ENCODE measurements at places on chromosomes 11 and 22.

GRCh38 chr11:43908683-43909082 is 28.1 kb downstream of the ALKBH3 start:
- DNase-seq = no peak

- no peak for DNase-seq
Observed at GRCh38 chr22:20380486-20380885, 13.5 kb upstream of the ZNF74 start.

DNA sequence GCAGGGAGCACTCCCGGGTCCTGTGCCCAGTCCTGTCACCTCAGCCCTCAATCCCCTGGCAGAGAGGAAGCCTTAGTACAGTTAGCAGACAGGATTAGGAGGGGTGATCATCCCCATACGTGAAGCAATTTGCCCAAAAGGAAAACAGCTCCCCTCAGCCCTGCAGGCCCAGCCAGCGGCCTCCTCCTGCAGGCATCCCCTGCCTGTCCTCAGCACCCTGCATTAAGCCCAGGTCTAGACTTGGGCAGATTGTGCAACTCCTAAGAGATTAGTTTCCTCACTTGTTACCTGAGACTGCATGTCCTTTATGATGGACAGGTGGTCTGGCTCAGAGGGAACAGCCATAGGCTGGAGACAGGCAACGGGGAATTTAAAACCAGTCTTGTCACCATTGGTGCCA is 95.5 kb upstream of the TMEM45B start:
- DNase-seq = no peak

- no peak for DNase-seq
Observed at GRCh38 chr11:30617762-30618161, 31.6 kb upstream of the MPPED2 start.

DNA sequence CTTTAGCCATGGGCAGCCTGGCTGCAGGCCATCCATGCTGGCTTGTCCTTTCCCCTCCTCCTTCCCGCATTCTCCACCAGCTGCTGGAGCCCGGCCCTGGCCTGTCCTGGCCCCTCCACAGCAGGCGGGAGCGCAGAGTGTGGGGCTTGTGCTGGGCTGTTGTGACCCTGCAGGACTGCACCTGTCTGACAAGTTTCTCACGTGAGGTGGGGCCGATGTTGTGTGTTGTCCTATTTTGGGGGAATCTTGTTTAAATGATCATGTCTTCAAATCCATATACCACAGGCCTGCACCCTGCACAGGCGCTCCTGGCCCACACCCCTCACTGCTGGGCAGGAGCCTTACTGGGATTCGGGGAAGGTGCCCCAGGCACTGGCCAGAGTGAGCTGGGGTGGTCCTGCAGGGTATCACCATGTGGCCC is 30.4 kb downstream of the TBC1D22A start:
- no peak for DNase-seq

GRCh38 chr11:121566279-121567168 is 113.8 kb upstream of the SORL1-AS1 start:
- DNase-seq = no peak

DNA sequence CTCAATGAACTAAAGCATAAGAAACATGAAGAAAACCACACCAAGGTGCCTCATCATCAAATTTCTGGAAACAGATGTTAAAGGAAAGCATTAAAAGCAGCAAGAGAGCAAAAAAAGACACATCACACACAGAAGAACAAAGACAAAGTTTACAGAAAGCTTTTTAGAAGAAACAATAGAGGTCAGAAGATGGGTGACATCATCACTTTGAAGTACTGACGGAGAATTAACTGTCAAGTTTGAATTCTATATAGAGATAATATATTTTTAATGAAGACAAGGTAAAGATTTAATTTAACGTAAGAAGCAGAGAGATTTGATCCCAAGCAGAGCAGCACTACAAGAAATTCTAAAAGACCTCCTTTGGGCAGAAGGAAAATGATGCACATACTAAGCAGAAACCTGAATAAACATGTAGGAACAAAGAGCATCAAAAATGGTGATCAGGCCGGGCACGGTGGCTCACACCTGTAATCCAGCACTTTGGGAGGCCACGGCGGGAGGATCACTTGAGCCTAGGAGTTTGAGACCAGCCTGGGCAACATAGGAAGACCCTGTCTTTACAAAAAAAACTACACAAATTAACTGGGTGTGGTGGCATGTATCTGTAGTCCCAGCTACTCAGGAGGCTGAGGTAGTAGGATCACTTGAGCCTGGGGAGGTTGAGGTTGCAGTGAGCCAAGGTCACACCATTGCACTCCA is 63.3 kb upstream of the RTL6 start:
- DNase-seq = no peak

DNA sequence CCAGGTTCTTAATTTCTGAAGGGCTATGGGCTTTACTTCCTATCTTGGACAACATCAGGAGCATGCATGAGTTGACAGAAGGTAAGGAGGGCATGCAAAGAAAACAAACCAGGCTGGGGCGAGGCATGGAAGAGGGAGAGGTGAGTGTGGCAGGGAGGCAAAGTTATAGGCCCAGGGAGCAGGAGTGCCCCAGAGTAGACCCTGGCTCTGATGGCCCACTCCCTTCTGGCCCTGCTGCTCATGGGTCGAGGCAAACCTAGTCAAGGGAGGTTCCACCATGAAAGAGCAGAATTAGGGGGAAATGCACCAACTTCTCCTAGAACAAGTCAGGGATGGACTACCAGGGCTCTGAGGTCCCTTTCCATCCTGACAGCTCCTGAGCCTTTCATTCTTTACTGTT is 10.2 kb downstream of the CHRNA10 start:
- no peak for DNase-seq

- peak; percentile 94 for DNase-seq
Observed at GRCh38 chr11:118180300-118180703, 3.9 kb upstream of the SCN2B start.

- DNase-seq = no peak
Observed at GRCh38 chr11:24246715-24247114, 250.1 kb upstream of the LUZP2 start.

GRCh38 chr22:27715106-27715505 is 86.5 kb downstream of the MN1 start:
- DNase-seq = peak; percentile 94

- DNase-seq = no peak
Observed at GRCh38 chr11:61499816-61500491, 8.6 kb upstream of the LRRC10B start.

DNA sequence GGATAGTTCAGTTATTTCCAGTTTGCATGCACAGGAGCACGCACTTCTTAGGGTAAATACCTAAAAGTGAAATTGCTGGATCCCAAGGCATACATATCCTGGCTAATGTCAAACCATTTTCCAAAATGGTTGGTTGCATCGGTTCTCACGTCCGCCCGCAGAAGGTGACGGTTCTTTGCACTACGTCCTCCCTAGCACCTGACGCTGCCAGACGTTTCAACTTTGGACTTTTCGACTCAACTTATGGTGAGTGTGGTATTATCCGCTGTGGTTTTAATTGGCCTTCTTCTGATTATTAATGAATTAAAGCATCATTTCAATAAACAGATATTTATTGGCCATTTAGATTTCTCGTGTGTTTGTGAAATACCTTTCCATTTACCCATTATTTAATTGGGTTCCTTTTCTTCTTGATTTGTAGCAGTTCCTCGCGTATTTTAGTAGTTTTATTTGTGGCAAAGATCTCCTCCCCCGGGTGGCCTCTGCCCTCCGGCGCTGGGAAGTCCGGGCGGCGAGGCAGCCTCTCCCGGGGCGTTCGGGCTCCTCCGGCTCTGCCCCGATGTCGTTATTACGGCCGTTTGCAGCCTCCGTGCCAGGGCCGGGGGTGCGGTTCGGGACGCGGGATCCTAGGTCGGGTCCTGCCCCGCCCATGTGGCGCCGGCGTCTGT is at the start of gene JHY:
JHY (plus strand) TSS at position 571 of the 668 bp plus-strand sequence. CDS start 3,091 bp downstream, outside the sequence.
- no peak for DNase-seq

GRCh38 chr22:45441138-45441537 is 27.6 kb downstream of the RIBC2 start:
- DNase-seq = no peak

GRCh38 chr11:77127920-77128691 is at the start of gene MYO7A:
Gene MYO7A, plus strand, starts transcription at chr11:77128246. Its CDS starts 2,389 bp downstream, at chr11:77130635.
- DNase-seq = peak; percentile 69

- DNase-seq = no peak
Observed at GRCh38 chr11:75633409-75634066, 35.3 kb downstream of the MAP6 start.

- DNase-seq = no peak
Observed at GRCh38 chr11:128359515-128359914, 227.8 kb downstream of the ETS1 start.

GRCh38 chr11:46560300-46560991 is 33.4 kb downstream of the AMBRA1 start:
- peak; percentile 16 for DNase-seq

- no peak for DNase-seq
Observed at GRCh38 chr11:90344546-90344945, 121.7 kb upstream of the CHORDC1 start.

DNA sequence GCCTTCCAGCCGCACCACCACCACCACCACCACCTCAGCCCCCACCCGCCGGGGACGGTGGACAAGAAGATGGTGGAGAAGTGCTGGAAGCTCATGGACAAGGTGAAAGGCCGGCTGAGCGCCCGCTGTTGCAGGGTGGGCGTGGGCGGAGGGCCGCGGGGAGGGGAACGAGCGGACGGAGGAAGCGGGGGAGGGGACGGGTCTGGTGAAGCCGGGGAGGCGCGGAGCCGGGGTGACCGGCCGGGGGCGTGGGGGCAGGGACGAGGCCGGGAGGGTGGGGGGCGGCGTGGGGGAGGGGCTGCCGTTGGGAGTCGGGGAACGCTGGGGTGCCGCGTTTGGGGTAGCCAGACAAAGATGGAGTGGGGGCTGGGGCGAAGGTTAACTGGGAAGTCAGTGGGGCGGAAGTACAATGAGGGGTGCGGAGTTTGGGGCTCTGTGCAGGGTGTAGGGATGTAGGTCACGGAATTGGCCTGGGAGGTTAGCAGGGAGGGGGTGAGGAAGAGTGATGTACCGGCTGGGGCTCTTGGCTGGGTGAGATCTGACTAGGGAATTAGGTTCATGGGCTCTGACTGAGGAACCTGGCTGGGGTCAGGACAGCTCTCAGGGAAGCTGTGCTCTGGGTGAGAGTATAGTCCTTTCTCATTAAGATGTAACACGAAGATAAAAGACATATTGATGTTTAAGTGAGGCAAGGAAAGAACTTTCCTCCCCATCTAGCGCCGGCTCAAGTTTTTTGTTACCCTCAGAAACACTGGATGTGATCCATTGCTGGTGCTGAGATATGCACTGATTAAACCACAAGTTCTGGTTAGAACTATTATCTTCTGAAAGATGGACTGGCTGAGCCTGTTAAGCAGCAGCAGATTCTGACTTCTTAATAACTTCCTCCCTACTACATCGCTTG is 624 bp downstream of the CBL start:
- peak; percentile 22 for DNase-seq

GRCh38 chr11:67117176-67117575 is 1.9 kb upstream of the KDM2A start:
- no peak for DNase-seq

DNA sequence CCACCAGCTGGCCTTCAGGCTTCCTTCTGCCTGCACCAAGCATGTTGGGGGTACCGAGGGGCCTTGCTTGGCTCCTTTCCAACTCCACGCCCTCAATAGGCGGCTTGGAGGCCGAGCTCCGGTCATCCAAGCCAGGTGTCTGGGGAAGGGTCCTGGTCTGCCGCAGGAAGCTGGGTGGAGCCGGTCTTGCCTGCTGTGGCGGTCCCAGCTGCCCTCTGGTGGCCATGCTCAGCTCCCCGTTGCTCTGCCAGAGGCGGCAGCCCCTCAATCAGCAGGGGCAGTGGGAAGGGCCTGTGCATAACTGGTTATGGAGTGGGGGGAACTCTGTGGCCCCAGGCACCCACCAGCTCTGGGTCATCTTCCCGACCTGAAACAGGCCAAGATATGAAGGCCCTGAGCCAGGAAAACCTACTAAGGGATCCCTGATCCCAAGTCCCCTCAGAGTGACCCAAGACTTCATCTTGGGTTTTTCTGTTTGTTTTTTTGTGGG is 3.2 kb downstream of the ARVCF start:
- no peak for DNase-seq

- DNase-seq = no peak
Observed at GRCh38 chr22:46502440-46503175, 34.8 kb downstream of the CELSR1 start.

- peak; percentile 43 for DNase-seq
Observed at GRCh38 chr11:2428322-2428795, 16.0 kb downstream of the TRPM5 start.

DNA sequence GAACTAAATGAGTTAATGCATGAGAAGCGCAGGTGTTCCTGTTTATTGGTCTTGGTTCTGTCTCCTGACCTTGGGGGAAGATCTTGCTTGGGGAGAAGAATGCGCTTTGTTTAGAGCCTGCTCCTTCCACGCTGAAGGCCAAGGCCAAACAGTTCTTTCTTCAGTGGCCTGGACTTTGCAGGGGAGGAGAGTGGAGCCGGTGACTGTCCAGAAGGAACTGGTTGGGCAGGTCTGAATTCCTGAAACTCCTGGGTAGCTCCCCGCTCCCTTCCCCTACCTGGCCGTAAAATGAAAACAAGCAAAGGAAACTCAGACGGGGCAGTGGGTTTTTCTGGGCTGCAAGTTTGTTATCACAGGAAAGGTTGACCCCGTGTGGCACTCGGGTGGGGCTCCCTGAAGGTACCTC is 3.6 kb downstream of the ARHGAP8 start:
- no peak for DNase-seq

GRCh38 chr11:94519478-94520084 is 7.3 kb downstream of the C11orf97 start:
- peak; percentile 50 for DNase-seq
